ENCODE measurements at places on chromosomes 2 and 18.
A peak's percentile ranks its signal among the peaks of the same experiment; 100 is the strongest.

DNA sequence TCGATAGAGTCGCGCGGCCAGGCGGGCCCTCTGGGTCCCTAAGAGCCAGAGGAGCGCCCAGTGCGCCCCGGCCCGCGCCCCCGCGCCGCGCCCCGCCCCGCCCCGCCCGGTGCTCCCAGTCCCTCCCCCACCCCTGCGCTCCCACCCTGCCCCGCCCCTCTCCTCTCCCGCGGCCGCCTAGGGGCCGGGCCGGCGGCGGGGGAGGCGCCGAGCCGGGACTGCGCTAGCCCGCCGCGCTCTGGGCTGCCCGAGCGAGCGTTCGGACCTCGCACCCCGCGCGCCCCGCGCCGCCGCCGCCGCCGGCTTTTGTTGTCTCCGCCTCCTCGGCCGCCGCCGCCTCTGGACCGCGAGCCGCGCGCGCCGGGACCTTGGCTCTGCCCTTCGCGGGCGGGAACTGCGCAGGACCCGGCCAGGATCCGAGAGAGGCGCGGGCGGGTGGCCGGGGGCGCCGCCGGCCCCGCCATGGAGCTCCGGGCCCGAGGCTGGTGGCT, at the start of gene GPC1:
Gene GPC1 (plus strand): TSS at position 207 of the 491 bp plus-strand sequence. CDS start 256 bp downstream, at position 463.
- DNase-seq = peak; percentile 37

GRCh38 chr2:233223059-233223894, 28.2 kb upstream of the ATG16L1 start:
- no peak for DNase-seq

- no peak for DNase-seq
Observed at GRCh38 chr2:120425014-120425413, 79.1 kb downstream of the INHBB start.

GRCh38 chr2:195633974-195634373, 23.1 kb upstream of the SLC39A10 start:
- DNase-seq = no peak

DNA sequence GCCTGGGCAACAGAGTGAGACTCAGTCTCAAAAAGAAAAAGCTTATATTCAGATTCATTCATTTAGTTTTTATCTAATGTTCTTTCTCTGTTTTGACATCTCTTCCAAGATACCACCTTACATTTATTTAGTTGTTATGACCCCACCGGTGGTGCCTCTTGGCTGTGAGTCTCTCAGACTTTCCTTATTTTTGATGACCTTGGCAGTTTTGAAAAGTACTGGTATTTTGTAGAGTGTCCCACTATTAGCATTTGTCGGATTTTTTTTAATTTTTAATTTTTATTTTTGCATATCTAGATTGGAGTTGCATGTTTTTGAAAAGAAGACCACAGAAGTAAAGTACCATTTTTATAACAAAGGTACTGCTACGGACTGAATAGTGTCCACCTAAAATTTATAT, 351.7 kb upstream of the KYNU start:
- no peak for DNase-seq

- no peak for DNase-seq
Observed at GRCh38 chr2:151475071-151475470, 65.4 kb downstream of the RIF1 start.

GRCh38 chr2:104744537-104744936, 109.4 kb upstream of the POU3F3 start:
- no peak for DNase-seq

- DNase-seq = peak; percentile 56
Observed at GRCh38 chr2:157898591-157898996, 22.5 kb upstream of the ACVR1 start.
